ENCODE measurements at places on chromosomes 7 and 10.

DNA sequence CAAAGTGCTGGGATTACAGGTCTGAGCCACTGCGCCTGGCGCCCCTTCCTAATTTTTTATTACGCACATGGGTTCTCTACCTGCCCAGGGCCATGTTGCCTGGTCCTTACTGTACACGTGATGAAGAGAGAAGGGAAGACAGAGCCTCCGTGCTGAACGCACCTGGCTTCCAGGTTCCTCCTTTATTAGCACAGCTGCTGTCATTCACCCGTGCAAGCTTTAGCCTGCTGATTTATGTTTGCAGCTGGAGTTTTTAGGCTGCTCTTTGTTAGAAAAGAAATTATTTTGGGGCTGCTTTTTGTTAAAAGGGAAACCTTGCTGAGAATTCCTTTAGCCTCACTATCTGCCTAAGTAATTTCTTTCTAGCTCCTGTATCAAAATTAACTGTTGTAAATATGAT is 417.0 kb downstream of the CALN1 start:
- DNase-seq: no peak

DNA sequence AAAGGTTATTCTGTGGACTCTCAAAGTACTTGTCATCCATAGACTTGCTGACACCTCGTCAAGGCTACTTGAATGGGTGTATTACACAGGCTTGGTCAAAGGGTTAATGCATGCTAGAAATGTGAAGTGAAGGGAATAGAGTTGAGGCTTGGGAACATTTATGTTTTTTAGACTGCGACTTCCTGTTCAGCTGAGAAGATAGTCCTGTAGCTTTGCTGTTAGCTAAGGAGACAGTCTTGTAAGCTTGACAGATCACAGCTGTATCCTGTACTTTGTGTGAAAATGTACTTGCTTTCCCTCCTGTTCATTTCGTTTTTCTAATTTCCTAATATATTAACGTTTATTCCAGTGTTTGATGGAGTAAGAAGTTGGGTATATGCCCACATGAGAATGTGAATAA is 52.1 kb downstream of the ADD3 start:
- no peak for DNase-seq

GRCh38 chr10:61319386-61320256 is 133.6 kb downstream of the TMEM26 start:
- peak; percentile 31 for DNase-seq

DNA sequence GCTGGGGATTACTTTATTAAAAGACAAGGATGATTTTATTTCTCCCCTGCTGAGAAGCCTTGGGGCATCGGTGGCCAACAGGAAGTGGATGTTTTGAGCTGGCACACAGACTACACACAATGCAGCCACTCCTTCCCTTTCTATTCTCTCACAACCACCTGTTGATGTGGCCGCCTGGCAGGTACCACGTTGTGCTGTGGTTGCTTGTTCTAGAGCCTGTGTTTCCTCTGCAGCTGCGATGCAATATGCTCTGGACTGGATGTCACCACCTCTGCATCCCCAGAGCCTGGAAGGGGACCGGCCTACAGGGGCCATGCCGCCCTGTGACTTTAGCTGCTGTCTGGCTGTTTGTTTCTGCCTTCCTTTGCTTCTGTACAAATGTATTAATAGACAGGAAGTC is 195.7 kb upstream of the CELF2 start:
- DNase-seq: no peak

DNA sequence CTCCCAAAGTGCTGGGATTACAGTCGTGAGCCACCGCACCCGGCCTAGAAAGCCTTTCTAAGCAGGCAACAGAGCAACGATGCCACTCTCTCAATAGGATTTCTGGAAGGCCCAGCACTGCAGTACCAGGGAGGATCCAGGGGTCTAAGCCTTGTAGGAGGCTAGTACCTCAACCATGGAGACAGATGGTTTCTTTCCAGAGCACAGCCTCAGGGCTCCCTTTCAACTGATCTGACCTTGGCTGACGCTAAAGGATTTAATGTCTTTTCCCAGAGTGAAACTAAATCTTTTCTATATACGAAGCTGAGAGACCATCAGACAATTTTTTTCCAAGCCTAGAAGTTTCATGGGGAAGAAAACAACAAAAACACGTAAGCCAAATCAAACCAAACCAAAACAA is 78.0 kb downstream of the WDR11 start:
- DNase-seq: no peak

GRCh38 chr7:141263508-141263907 is 189.6 kb downstream of the TMEM178B start:
- no peak for DNase-seq

- DNase-seq: no peak
These were observed 215.1 kb downstream of the DIP2C start for GRCh38 chr10:474406-474805.

DNA sequence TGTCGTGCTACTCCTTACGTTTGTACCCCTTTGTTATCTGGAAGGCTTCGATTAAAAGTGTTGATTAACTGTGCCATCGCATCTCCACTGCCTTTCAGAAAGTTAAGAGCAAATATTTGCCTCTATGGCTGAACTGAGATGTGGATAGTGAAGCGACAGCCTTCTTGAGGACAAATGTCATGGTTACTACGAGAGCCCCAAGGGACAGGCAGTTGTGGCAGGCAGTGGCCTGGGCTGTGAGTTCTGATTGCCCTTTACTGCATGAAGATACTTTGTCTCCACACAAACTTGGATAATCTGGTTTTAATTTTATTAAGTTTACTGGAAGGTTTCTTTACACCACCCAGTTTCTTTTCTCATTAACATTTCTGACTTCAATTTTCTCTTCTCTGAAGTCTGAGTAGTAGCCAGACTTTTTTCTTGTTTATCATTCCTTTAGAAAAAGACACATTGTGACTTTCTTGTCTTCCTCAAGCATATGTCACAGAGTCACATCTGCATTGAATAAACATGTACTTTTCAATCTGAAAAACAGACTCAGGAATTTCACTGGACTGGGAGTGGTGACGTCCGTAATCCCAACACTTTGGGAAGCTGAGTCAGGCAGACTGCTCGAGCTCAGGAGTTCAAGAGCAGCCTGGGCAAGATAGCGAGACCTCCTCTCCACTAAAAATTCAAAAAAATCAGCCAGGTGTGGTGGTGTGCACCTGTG is 1.5 kb downstream of the TAS2R41 start:
- peak; percentile 59 for DNase-seq

All from fibroblast of skin of scalp (primary cell).